ENCODE measurements at places on chromosomes 3 and 15. TPM values are rescaled to one million over a fixed set of nuclear protein-coding genes. Genes with fewer than 3 reads are reported as not detected.

DNA sequence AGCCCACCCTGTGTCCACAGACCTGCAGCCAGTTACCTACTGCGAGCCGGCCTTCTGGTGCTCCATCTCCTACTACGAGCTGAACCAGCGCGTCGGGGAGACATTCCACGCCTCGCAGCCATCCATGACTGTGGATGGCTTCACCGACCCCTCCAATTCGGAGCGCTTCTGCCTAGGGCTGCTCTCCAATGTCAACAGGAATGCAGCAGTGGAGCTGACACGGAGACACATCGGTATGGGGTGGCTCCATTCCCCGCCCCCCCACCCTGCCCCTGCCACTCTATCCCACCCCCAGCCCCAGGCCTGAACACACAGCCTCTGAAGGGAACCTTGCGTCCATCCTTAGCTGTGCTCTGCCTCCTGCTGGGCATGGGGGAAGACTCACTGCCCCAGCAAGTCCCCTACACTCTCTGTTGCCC is 73.2 kb downstream of the AAGAB start:
- no peak for DNase-seq

GRCh38 chr3:32410367-32411246 is 19.0 kb downstream of the CMTM7 start:
- DNase-seq: no peak

GRCh38 chr3:56005196-56005805 is 463.0 kb downstream of the ERC2 start:
- DNase-seq: no peak

DNA sequence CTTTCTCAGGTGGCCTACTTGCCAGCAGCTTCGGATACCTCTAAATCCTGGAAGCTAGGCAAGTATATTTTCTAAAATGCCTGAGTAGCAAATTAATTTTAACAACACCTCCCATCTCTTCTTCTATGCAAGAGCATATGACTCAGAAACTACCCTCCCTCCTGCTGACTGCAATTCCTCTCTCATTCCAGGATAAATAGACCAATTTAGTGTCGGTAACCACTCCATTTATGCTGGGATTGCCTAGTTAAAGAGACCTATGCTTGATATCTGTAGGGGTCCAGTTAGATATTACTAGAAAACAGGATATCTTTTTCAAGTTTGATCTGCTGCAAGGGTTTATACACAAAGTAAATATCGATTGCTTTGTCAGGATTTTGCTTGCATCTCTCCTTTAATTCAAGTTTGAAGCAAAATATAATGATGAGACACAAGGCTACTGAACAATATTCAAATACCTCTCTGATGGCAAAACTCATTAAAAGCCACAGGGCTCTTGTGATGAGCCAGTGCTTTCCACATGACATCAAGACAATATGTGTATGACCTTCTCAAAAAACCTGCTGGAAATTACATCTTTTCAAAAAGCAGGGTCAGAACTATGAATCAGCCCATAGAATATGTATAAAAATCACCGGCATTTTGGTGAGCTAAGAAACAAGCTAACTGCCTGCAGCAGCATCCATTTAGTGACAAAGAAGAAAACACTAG is 491.6 kb upstream of the NECTIN3 start:
- DNase-seq: no peak

DNA sequence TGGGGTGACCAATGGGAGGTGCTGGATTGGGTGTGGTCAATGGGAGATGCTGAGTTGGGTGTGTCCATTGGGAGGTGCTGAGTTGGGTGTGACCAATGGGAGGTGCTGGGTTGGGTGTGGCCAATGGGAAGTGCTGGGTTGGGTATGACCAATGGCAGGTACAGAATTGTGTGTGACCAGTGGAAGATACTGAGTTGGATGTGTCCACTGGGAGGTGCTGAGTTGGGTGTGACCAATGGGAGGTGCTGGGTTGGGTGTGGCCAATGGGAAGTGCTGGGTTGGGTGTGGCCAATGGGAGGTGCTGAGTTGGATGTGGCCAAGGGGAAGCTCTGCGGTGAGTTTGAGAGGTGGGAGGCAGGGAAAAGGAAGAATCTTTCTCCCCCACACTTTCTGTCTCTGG is 250.0 kb upstream of the PROK2 start:
- no peak for DNase-seq

DNA sequence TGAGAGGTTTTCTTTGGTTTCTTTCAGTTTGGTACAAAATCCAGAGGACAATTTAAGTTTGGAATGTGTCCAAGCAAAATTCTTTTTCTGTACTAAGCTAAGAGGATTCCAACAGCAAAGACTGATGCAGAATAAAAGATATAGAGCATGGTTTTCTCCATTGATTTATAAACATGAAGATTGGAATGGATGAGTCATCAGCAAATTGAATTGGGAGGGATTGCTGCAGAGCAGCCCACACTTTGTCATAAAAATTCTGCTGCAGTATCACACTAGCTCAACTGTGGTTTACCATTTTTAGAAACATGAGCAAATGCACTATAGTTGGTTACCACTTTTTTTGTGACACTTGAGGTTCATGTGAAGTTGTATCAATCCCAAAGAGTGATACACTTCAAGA is 16.1 kb upstream of the LARP6 start:
- peak; percentile 85 for DNase-seq

DNA sequence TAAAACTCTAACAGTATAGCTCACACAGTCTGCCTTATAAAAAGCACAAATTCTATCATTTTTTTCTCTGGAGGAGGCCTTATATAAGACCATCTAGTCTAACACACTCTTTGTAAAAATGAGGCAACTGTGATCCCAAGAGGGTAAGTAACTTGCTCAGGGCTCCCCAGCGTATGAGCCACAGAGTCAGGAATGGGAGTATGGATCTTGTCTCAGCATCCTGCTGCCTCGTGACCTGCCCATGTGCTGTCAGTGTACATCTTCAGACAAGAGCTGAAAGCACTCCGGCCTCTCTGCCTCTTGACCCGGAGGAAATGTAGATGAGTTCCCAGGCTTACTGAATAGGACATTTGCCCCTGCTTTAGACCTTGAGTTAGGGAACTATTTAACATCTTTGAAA is 28.4 kb upstream of the MEF2A start:
- no peak for DNase-seq

- DNase-seq: no peak
Measured at GRCh38 chr3:50455161-50456018, 48.0 kb downstream of the CACNA2D2 start.

DNA sequence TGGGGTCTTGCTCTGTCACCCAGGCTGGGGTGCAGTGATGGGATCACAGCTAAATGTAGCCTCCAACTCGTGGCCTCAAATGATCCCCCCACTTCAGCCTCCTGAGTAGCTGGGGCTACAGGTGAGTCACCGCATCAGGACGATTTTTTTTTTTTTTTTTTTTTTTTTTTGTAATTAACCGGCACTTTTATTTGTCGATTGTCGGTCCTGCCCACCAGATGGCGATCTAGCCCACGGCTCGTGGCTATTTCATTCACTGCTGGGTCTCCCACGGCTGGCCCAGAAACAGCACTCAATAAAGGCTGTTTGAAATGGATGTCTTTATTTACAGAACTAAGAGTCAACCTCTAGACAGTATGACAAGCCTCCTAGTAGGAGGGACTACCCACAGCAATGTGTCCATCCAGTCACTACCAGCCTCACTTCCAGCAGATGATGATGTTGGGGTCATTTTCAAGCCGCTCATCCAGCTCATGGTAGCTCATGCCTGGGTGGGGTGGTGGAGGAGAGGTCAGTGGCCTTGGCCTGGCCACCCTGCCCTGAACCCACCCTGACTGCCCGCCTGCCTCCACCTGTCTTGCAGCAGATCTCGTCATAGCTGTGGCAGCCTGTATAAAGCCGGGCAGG is 1.8 kb upstream of the ZMYND10 start:
- peak; percentile 51 for DNase-seq

DNA sequence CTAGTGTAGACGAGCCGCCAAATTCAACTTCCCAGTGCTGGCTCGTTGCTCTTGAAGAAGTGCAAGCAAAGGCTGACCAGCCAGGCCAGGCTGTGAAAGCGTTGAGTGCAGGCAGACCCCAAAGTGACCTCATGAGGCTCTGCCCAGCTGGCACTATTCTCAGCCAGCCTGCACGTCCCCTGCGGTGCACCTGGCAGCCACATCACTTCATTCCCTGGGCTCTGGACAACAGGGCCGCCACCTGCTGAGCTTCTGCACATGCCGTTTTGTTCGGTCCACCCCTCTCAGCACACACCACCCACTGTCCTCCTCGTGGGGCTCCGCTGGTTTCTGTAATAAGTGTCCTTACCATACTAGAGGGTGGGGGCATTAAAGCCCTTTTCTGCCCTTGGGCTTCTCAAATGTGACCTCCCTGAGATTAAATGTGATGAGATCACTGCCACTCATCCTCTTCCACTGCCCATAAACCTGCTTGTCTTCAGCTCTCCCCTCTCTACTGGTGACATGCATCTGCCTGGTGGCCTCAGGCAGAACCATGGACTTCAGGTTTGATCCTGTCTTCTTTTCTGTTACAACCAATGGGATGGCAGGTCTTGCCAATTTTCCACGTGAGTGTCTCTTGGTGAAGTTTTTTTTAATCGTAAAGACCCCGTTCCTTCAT is 6.1 kb downstream of the RASGRF1 start:
- DNase-seq: no peak

- DNase-seq: peak; percentile 56
Measured at GRCh38 chr3:127652246-127652995, 20.3 kb upstream of the ABTB1 start.

GRCh38 chr3:143287403-143287802 is 167.8 kb downstream of the CHST2 start:
- DNase-seq: no peak

NOX5 gene
- total RNA-seq: 0.39 TPM

THAP10 gene
- total RNA-seq: 2.1 TPM

GABRB3 gene
- 1.8 TPM for total RNA-seq

TTLL13 gene
- not detected for total RNA-seq

C3orf20 gene
- not detected for total RNA-seq

NANOGP8 gene
- 0.89 TPM for total RNA-seq

ITPKA gene
- 0.39 TPM for total RNA-seq
